ENCODE measurements at places on chromosomes 6 and 20.

DNA sequence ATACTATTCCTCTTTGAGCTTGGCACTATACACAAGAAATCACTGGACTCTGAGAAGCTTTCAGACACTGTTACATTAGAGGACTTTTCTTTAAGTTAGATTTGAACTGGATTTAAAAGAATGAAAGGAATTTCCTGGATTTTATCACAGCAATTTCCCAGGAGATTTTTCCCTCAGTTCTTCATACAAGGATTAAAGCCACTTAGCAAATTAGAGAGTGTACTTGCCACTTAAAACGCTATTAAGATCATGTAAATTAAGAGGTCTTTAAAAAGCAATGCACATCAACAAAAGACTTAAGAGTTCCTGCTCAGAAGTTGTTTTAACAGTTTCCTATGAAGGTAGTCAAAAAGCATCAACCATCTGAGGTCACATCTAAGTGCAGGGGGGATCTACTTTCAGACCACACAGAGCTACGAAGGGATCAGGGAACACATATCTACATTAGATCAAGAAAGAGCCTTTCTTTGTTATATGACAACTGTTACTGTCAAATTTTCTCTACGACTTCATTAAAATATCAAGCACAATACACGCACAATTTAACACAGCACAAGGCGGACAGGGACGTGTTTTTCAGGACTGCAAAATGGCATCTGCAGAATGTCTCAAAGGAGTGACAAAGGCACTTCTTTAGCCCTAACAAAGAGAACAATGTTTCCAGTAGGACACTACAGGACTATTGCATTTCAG lies 65.8 kb downstream of the EPB41L2 start:
- DNase-seq, result no peak

DNA sequence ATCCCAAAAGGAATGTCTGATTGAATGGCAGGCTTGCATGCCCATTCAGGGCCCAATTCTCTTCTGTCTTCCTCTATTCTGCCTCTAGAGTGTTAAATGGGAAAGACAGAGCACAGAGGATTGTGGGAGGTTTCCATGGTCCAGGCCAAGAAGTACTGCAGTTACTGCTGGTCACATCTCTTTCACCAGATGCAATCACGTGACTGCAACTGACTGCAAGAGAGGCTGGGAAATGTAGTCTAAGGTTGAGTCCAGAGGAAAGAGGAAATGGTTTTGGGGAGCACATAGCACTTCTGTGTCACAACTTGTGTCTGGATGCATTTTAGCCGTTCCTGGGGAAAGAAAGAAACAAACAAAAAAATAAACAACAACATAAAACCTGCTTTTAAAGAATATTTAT lies 336.4 kb upstream of the BTBD3 start:
- DNase-seq, result no peak

GRCh38 chr20:48147311-48147710 lies 362.0 kb upstream of the SULF2 start:
- DNase-seq, result no peak

DNA sequence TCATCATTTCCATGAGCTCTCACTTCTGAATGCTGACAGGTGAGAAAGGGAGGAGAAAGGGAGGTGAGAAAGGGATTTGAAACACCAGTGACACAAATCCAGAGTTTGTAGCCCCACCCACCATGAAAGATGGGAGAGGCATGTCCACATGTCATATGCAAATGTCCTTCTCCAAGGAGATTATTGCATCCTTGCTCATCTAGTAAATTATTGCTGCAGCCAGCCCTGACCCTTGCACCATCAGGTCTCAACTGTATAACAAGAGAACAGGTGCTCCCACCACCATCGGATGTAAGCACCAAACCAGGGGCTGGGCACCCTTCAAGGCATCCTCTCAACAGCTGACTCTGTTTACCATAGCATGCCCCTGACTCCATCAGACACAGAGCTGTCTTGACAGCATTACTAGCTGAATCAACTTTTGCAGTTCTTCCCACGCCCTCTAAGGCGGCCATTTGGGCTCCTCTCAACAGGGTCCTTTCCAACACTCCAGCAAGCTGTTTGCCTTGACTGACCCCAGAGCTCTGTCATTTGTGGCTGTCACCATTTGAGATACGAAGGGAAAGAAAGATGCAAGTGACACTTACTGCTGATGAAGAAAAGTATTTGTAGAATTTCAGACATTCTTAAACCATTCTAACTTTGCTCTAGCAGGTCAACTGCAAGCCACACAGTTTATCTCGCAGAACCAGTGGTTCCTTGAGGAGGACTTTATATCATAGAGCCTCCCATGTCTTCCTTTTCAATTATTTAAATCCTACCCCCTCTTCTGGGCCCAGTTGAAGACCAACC lies 14.2 kb downstream of the GFOD1 start:
- DNase-seq, result no peak

- DNase-seq, result no peak
Observed at GRCh38 chr20:20396794-20397193, 28.9 kb downstream of the INSM1 start.

DNA sequence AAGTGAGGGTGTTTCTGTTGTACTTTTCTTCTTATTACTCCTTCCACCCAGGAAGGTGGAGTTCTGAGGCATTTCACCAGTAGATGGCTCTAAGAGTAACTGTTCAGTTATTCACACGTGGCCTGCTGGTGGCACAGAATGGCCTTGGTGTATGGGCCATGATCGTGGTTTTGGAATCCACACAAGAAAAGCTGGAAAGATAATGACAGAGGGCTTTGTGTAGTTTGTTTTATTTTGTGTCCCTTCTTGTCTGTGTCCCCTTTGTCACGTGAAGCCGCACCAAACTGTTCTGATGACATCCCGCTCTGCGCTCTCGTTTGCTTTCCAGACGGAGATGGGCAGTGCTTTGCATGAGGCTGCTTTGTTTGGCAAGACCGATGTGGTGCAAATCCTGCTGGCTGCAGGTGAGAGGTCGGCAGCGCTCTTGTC lies 93.4 kb downstream of the ANKS1A start:
- DNase-seq, result no peak

GRCh38 chr20:24160563-24161281 lies 172.1 kb upstream of the GGTLC1 start:
- no peak for DNase-seq

GRCh38 chr6:116528780-116529179 lies 16.7 kb downstream of the TRAPPC3L start:
- DNase-seq, result no peak

GRCh38 chr20:46062151-46062550 lies 27.6 kb downstream of the NCOA5 start:
- DNase-seq, result no peak

- peak; percentile 78 for DNase-seq
Observed at GRCh38 chr6:31308050-31308844, 36.4 kb upstream of the HLA-C start.

- DNase-seq, result peak; percentile 23
Observed at GRCh38 chr20:20837574-20838021, 125.2 kb upstream of the RALGAPA2 start.

DNA sequence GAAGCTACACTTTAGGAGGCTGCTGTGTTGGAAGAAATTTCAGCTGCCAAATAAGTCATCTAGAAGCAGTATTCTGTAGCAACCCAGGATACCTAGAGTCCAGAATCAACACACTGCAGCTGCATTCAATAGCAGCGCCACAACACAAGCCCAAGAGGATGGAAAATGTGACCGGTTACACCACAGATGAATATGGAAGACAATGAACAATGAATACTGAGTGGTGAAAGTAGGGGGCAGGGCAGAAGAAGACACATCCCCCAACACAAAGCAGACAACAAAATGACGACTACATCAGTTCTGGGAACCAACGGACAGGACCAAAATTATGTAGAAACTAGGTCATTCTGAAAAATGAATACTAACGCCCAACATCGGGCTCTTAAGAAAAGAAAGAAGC lies 38.2 kb downstream of the KIF6 start:
- no peak for DNase-seq

DNA sequence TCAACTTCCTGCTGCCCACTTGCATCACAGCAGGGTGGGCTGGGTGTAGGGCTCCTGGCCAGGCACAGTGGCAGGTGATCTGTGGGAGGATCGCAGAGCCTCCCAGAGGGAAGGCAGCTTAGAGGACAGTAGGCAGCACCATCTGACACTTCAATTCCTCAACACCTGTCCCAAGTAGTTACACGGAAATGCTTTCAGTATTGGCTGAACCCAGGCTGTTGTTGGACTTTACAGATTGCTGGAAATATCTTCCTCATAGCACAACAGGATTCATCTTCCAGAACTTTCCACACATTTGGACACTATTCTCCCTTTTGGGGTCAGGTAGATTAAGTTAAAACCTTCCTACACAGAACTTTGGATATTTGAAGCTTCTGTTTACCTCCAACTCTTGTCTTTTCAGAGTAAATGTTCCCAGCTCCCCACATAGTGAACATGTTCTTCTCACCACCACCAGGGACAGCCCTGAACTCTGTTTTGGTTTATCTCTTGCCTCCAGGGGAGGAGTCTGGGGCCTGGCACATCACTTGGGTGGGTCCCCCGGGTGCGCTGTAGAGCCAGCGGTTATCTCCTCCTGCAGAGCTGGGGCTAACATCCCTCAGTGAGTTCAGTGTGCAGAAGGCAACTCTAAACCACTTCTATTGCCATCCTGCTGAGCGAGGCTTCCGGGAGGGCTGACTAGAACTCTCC lies 3.5 kb upstream of the SLC22A2 start:
- DNase-seq, result no peak

DNA sequence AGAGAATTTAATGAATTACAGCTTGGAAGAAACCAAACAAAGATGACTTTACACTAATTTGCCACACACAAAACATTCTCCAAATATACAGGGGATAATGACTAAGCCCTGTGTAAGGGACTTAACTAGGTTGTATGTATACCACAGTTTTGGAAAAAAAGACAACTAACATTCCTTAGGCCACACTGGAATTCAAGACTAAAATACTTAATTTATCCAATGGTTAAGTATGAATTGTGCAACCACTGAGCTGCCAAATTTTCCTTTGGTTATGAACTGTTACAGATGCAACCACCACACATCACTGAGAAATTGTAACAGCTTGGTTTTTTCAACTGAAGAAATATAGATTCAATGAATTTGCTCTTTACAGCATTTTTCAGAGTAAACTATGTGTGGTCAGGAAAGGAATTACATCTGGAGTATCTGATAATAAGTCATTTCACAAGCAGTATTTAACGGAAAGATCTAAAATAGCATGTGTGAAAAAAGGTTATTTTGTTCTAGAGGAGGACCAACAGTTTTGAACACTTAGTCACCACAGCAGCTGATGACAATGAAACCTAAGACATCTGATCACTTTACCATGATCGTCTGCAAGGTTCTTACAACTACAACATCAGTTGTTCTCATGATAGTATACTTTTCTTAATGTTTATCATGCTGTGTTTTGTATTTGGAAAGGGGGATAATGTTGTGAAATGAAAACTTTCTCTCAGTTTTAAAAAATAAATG lies 318.8 kb downstream of the BCKDHB start:
- DNase-seq, result no peak

- no peak for DNase-seq
Observed at GRCh38 chr20:49969234-49969633, 13.5 kb upstream of the SNAI1 start.

DNA sequence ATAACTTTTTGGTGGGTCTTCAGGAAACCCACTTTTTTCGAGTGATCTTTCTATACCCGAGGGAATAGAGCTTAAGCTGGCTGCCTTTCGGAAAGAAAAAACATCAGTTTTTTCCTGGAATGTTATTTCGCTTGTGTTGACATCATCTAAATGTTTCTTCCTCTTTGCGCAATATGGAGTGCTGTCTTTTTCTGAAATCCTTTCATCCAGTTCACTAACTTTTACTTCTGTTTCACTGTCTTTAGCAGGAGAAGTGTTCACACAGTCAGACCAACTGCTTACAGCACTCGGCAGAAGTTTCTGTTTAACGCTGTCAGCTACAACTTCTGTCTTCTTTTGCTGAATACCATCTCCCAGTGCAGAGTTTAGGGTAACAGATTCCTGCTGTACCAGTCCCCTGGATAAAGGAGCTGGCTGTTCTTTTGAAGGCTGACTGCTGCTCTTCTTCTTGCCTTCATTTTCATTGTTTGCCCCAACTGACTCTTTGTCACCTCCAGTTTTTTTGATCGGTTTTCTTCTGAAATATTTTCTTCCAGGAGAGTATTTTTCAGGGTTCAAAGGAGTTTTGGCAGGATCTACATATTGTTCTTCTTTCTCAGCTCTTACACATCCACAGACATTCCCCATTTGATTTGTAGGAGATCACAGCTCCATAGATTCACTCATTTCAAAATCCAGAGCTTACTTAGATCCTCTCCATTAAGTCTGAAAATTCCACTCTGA lies 50.0 kb upstream of the DST start:
- DNase-seq, result no peak
